ENCODE measurements at places on chromosomes 7 and 10.

DNA sequence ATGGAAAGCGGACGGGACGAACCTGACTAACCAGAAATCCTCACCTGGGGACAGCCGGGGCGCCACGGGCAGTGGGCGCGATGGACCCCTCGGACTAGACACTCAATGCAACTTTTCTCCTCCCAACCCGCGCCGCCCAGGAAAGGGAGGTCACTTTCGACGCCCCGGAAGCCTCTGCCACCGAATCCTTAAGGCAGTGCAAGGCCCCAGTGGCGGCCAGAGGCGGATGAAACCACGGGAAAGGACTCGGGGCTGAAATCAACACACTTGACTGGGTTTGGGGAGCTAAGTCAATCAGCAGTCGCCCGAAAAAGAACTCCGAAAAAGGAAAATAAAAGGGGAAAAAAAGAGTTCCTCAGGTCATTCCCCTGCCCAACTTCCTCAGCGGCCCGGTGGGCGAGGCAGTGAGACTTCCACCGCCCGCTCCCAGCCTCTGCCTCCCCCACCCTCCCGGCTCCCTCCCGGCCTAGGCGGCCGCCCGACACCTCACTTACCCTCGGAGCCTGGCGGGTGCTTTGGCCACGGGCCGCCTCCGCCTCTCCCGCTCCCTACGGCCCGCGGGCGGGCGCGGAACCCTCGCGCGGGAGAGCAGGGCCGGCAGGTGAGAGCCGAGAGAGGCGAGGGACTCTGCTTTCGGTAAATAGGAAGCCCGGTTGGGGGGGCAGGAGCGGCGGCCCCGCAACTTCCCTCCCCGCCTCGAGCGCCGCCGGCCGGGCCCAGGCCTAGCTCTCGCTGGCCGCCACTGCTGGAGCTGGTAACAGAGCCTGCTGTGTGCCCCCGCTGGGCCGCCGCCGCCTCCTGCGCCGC is 518 bp downstream of the WAPL start:
- peak; percentile 62 for DNase-seq

DNA sequence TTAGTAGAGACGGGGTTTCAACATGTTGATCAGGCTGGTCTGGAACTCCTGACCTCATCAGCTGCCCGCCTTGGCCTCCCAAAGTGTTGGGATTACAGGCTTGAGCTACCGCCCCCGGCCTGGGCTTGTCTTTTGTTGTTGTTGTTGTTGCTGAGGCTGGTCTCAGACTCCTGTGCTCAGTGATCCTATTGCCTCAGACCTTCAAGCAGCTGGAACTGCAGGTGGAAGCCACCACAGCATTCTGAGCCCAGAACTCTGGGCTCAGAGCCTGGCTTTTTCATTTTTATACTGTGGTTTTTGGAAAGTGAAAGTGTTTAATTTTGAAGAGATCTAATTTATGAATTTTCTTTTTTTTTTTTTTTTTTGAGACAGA is 16.2 kb upstream of the DNAJB6 start:
- DNase-seq = no peak

DNA sequence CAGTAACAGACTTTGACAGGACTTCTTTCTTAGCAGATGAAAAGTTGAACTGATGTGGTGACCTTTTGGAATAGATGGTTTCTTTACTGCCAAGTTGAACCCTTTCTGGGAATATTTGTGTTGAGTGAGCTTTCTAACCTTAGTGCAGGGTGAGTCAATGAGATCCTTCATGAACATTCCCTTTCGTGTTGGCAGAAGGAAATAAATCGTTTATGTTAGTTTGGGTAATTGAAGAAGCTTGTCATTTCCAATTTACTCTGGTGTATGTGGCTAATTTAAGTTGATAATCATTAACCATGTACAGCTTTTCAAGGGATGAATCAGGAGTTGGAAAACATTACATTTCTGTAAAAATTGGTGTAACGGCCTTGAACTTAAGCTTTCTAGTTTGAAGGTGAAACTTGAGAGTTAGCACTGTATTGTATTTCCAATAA is 43.4 kb downstream of the PTTG1IP2 start:
- no peak for DNase-seq

- DNase-seq = no peak
Observed at GRCh38 chr10:132489704-132490534, 47.7 kb upstream of the INPP5A start.

DNA sequence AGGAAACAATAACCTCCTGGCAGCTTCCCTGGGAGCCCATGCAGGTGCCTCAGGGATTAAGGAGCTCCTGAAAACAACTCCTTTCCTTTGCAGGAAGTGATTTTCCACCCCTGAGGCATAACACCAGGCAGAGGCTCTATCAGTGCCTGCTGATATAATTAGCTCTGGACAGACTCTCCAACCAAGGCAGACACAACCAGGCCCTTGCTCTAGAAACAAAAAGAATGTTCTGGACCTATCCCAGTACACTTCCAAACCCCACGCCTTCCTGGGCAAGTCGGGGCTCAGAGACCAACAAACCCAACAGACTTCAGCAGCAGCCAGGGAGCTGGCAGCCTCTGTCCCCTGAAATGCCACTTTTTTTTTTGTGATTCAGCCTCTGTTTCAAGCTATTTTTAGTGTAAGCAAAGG is 247.1 kb downstream of the KCNMA1 start:
- DNase-seq = no peak

DNA sequence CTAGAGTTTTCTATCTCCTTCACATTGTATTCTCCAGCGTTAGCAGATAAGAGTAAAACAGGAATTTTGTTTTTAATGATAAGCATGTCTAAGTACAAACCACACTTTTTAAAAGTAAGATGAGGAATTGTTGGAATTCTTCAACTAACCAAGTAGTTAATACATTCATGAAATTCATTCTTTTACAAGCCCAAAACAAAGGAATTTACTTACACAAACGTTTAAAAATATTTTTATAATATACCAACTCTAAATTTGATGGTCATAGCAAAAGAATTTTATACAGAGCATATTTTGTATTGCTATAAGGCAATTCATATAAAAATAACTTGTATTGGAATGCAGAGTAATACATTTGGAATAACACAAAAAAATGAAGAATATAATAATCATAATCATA is 51.3 kb downstream of the TWIST1 start:
- DNase-seq = no peak

- DNase-seq = no peak
Observed at GRCh38 chr10:33279276-33279675, 55.2 kb downstream of the NRP1 start.

GRCh38 chr10:74683067-74683466 is 143.3 kb upstream of the KAT6B start:
- no peak for DNase-seq

- DNase-seq = no peak
Observed at GRCh38 chr7:3193379-3194120, 107.5 kb upstream of the SDK1 start.

- DNase-seq = no peak
Observed at GRCh38 chr10:31930023-31930751, 1.6 kb upstream of the ARHGAP12 start.

DNA sequence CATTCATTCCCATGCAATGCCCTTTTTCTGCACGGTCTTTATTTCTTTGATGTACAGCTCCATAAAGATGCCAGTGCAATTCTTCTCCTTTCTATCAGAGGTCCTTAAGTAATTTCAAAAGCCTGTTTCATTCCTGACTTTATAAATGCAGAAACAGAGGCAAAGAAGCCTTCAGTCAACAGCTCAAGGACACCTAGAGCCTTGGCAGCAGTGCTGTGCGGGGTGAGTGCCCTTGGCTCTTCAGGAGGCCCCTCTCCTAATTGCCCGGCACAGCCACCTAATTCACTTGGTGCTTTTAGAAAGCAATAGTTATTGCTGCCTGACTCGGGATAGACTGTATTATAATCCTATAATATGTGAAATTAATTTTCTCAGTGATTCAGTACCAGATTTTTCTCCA is 169.6 kb upstream of the KLF6 start:
- no peak for DNase-seq

DNA sequence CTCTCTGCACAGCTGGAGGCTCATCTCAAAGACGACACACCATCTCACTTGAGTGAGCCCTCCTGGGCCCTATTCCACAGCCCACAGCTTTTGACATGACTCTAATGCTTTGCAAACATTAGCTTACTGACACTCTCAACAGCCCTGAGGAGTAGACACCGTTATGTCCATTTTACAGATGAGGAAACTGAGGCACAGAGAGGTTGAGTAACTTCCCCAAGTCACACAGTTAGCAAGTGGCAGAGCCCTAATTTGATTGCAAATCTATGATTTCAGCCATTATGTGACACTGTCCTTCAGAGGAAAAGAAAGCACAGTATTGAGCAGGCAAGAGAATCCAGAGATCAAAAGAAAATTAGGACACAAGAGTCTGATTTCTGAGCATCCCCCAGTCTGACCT is 16.0 kb downstream of the SLC25A13 start:
- no peak for DNase-seq

DNA sequence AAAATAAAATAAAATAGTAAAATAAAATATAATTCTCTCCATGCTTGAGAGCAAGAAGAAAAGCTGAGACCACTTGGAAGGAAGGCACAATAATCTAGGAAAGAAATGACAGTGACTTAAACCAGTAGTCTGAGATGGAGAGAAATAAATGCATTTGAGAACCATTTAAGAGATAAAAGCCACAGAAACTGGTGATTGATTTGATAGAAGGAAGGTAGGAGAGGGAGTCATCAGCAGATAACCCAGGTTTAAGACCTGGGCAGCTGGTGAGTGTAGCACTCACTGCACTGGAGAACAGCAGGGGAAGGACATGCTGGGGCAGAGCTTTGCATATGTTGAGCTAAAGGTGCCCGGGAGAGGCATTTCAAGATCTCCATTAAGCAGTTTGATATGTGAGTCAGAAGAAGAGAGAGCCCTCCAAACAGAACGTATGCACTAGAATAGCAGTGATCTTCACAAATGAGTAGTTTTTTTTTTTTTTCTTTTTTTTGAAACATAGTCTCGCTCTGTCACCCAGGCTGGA is 268.0 kb downstream of the DYNC1I1 start:
- no peak for DNase-seq

DNA sequence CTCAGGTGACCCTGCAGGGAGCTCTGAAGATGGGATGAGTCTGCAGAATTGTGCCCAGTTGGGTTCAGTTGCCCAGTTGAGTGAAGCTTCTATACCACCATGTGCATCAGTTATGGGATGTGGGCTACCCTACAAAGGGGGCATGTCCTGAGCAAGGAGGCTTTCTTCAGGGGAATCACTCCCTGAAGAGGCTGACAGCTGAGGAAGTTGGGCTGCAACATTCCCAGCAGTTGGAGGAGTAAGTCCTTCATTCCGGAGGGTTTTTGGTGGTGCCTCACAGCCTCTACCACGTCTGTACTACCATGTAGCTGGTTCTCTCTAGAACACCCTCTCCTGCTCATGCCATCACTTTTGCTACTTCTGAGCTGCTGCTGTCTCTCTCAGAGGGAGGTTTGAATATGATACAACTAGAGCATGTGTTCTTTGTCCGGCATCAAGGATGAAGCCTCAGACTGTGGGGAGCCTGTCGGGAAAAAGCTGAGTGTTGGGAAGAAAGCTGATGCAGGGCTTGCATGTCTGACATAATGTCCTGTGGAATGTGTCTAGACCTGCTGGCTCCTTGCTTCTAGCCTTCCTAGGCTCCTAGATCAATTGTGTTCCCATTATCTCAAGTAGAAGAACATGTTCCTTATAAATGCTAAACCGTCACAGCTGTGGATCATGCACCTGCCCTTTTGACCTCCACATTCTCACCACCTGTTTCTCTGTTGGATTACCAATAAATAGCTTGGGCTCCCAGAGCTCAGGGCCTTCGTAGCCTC is 355.8 kb downstream of the CCSER2 start:
- no peak for DNase-seq

GRCh38 chr10:9860045-9860444 is 1157.6 kb upstream of the CELF2 start:
- DNase-seq = no peak

- no peak for DNase-seq
Observed at GRCh38 chr7:131607291-131608115, 51.1 kb upstream of the PODXL start.

- DNase-seq = no peak
Observed at GRCh38 chr7:11701829-11702560, 130.0 kb downstream of the THSD7A start.

- no peak for DNase-seq
Observed at GRCh38 chr7:72754312-72754711, 73.7 kb downstream of the TYW1B start.

DNA sequence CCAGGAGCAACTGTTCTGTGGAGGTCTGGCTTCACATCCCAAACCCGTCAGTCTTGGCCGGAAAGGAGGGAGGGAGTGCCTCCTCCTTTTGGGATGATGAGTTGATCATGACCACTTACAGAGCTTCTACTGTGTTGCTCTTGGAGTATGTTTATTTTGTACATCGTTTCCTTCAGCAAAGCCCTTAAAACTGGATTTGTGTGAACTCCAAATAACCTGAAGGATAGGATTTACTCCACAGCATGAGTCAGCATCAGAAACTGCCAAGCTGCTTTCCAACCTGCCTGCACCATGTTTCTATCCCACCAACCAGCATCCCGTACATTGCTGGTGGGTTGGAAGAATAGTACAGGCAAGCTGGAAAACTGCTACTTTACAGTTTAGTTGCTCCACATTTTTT is 3.5 kb downstream of the CCDC201 start:
- no peak for DNase-seq

DNA sequence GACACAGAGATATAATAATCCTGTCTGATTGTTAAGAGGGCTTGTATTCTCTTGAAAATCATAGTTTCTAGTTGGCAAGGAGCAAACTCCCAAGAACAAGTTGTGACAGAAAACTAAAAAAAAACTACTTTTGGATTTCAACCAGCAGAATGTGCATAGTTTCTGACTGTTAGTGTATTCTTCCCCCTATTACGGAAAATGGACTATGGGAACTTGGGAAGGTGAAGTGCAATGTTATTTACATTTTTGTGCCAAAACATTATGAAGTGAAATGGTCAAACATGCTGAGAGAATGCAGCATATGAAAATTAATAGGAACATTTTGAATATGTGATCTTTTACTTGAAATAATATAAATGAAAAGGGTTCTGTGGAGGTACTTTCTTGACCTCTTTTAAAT is 660.8 kb downstream of the SUGCT start:
- no peak for DNase-seq

- DNase-seq = no peak
Observed at GRCh38 chr7:135217645-135218509, 6.6 kb upstream of the WDR91 start.

GRCh38 chr10:64738462-64738861 is 1217.3 kb downstream of the REEP3 start:
- no peak for DNase-seq

DNA sequence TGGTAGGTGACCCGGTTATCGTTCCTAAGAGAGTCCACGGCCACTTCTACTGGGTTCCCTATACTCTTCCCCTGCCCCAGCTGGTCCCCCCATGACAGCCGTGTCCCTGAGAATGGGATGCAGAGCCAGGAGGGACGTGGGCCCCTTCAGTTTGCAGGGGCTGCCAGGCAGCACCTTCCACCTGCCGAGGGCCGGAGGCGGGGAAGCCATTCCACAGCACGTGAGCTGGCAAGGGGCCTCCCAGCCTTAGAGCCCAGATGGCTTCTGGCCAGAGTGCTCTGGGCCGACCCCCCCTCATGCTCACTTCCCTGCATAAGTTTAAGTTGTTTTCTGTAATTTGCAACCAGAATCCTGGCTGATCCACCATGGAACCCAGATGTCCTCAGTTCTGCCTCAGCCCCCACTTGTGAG is 39.0 kb downstream of the DIP2C start:
- no peak for DNase-seq

GRCh38 chr7:131786204-131786603 is 229.8 kb upstream of the PODXL start:
- DNase-seq = no peak
